ENCODE measurements at places on chromosomes 11 and 22.
A peak's percentile ranks its signal among the peaks of the same experiment; 100 is the strongest.

GRCh38 chr11:126391970-126392632 is 36.6 kb downstream of the ST3GAL4 start:
- DNase-seq, result peak; percentile 58

DNA sequence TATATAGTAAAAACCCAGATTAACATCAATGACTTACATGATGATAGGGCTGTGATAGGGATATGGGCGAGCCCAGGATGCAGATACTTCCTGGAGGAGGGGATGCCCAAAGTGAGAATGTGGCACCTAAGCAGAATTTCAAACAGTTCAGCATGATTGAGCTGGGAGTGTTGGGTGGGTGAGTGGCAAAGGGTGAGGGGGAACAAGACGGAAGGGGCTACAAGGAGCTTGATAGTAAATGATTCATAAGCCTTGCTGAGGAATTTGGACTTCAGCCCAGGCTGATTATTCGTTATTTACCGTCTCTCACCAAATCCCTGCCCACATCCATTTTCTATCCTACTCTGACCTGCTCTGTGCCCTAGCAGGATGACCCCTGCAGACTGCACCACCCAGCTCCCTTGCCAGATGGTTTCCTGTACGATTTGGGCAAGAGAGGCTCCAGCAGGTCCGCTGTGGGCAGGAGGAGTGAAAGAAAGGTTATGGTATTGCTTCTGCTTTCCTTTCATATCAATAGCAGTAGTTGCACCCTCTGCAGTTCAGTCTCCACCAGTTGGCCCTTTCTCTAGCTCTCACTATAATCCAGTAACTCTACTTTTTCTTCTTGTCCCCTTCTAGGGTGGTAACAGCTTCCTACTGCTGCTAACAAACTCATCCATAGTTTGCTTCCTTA is 30.3 kb upstream of the SIK2 start:
- no peak for DNase-seq

- no peak for DNase-seq
Measured at GRCh38 chr11:87866951-87867350, 308.3 kb downstream of the RAB38 start.

DNA sequence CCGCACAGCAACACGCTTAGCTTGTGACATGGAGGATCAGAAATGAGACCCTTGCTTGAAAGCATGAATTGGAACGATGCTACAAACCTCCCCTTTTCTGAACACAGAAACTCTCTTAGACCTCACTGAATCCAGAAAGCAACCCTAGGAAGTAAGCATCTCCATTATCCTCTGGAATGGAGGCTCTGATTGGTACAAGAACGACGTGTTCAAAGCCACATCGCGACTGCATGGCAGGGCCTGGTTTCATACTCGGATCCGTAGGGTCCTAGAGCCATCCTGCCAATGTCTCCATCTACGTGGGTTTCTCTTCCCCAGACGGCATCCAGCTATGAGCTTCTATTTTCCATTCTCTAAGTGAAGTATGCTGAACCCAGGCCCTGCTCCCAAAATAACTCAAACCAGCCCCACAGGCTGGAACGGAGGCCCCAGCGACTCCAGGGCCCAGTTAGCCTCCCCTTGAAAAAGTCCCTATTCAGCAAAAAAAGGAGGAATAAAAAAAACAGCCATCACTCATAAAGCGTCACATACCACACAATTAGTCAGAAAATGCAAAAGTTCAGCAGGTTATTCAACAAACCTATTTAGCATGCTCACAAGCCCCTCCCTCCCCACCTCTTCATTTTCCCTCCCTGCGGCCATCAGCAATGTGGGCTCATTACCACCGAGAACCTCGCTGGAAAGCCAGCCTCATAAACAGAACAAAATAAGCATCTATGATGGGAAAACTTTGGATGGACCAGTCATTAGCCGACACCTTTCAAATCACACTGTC is 7.1 kb upstream of the MN1 start:
- DNase-seq, result no peak

GRCh38 chr22:48500471-48501230 is 1327.0 kb downstream of the BRD1 start:
- no peak for DNase-seq

GRCh38 chr11:32018672-32019071 is 72.2 kb upstream of the RCN1 start:
- no peak for DNase-seq

GRCh38 chr22:37260155-37260795 is 16.2 kb upstream of the RAC2 start:
- DNase-seq, result peak; percentile 34

DNA sequence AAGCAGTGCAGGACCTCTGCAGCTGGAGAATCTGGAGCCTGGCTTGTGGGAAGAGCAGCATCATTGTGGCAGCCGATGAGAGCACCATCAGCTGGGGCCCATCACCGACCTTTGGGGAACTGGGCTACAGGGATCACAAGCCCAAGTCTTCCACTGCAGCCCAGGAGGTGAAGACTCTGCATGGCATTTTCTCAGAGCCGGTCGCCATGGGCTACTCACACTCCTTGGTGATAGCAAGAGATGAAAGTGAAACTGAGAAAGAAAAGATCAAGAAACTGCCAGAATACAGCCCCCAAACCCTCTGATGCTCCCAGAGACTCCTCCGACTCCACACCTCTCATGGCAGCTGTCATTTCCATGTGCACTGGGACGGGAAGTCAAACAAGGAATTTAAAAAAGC is 35.6 kb downstream of the ASRGL1 start:
- DNase-seq, result no peak

GRCh38 chr22:38230916-38231315 is 29.1 kb downstream of the MAFF start:
- DNase-seq, result no peak

DNA sequence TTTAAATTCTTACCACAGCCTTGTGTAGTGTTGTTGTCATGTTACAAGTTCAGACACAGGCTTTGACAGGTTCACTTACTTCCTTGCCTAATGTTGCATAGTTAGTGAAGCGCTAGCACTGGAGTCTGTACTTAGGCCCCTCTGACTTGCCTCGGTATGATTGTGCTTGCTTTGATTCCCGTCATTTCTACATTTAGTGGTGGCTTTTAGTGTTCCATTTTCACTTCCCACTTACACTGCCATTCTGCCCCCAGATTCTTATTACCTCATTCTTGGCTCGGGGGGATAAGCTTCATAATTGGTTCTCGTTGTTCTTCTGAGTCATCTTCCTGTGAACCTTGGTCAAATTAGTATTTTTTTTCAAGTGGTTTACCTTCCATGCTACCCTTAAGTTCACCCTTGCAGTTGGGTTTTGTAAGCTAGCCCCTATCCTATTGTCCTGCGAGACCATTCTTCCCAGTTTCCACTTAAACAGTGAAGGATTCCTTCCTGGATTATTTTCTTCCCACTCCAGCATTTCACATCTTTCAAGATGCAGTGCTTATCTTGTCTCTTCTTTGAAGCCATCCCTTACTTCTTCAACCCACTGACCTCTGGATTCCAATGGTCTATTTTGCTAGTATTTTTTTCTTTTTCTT is 68.7 kb downstream of the DDX10 start:
- DNase-seq, result no peak

GRCh38 chr11:2934611-2935239 is 5.5 kb upstream of the PHLDA2 start:
- DNase-seq, result no peak

DNA sequence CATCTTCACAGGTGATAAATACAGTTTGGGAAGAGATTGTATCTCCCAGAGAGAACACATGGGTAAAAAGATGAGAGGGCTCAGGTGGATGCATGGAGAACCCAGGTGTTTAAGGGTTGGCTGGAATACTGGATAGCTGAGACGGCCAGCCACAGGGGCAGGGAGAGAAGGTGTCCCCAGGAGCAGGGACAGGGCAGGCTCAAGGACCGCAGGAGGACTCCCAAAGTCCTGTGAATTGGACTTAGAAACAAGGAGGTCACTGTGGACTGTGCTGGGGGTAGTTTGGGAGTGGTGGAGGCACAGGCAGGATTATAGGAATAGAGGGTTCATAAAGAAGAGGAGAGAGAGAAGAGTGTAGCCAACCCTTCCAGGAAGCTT is 103.8 kb upstream of the PARVA start:
- DNase-seq, result no peak

DNA sequence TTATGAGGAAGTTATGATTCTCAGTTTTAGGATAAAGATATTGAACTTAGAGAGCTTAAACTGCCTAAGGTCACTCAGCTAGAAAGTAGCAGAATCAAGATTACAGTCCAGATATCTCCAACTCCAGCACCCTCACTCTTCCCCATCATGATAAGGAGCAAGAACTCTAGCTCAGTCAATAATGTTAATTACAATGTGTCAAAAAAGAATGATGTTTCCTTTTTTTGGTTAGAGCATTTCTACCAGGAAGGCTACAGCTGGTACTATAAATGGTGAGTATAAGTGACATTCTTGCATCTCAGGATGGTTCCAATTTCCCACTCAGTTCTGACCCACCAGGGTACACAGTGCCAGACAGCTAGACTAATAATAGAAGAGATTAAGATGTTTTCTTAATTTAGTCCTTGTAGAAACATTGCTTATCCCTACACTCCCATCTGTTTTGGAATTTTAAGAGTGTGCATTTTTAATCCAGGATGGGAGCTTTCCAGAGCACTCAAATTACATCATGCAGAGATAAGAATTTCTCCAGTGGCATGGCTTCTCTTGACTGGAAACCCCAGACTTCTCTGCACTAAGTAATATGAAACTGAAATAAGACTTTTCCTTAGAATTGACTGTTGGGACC is 21.6 kb upstream of the BBOX1 start:
- DNase-seq, result no peak

DNA sequence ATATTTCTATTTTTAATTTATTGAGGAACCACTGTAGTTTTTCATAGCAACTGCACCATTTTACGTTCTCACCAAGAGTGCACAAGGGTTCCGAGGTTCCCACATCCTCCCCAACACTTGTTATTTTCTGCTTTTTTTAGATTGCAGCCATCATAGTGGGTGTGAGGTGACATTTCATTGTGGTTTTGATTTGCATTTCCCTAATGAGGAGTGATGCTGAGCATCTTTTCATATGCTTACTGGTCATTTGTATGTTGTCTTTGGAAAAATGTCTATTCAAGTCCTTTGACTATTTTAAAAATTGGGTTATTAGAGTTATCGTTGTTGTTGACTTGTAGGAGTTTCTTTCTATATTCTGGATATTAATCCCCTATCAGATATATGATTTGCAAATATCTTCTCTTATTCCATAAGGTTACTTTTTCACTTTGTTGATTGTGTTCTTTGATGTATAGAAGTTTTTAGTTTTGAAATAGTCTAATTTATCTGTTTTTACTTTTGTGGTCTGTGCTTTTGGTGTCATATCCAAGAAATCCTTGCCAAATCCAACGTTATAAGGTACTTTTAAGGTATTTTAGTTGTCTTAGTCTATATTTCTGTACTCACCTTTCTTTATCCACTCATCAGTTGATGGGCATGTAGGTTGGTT is 9.0 kb downstream of the NEAT1 start:
- no peak for DNase-seq
